GM23248 (cell line): ENCODE measurements at places on chromosomes 16 and 17.

- DNase-seq: no peak
Measured at GRCh38 chr17:74523308-74523707, 8.0 kb downstream of the CD300LB start.

GRCh38 chr17:57572062-57572461 is 173.0 kb downstream of the CCDC182 start:
- no peak for DNase-seq

GRCh38 chr16:15775663-15776304 is 81.0 kb downstream of the MYH11 start:
- peak; percentile 67 for DNase-seq

- no peak for DNase-seq
Measured at GRCh38 chr16:49362230-49362629, 11.4 kb upstream of the C16orf78 start.

DNA sequence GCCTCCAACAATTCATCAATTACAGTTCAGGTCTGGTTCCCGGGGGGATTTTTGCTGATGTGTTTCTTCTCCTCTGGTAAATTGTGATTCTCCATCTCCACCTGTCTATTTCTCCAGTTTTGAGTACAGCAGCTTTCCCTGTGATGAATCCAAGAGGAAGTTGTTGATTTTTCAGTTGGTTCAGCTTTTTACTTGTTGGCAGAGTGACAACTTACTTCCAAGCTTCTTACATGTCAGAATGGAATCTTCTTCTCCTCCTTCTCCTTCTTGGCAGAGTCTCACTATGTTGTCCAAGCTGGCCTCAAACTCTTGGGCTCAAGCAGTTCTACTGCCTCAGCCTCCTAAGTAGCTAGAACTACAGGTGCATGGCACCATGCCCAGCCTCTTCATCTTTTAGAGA is 33.4 kb upstream of the TMEM92 start:
- peak; percentile 79 for DNase-seq

DNA sequence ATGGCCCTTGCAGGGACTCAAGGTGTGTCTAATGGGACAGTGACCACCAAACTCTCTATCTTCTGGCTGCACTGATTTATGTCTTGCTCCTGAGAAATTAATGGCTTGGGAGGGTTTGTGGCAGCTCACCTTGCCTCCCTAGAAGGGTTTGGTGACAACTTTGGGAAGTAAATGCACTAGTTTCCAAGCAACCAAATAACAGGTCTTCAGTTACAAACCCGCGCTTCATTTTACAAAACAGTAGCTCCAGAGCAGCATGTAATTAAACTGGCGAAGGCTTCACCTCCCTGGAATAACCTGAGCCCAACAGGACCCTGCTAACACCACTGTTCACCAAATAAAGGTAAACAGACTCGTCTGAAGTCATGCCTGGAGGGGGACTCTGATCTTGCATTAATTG is 318.3 kb downstream of the SLC39A11 start:
- no peak for DNase-seq
